ENCODE measurements at places on chromosomes 12 and 14. TPM values are rescaled to one million over a fixed set of nuclear protein-coding genes. Genes with fewer than 3 reads are reported as not detected.

Gene PLA2G1B
- total RNA-seq: not detected

Gene KLHDC1
- 36.8 TPM for total RNA-seq

Gene GYS2
- 0.48 TPM for total RNA-seq

Gene DHRS4L2
- 13.2 TPM for total RNA-seq

Gene GLI1
- total RNA-seq: 3.6 TPM

Gene PMCH
- 0.96 TPM for total RNA-seq

Gene SMAGP
- total RNA-seq: 3.1 TPM

Gene LGR5
- 4.1 TPM for total RNA-seq

Gene SCYL2
- total RNA-seq: 35.9 TPM

Gene SCNN1A
- total RNA-seq: 2.2 TPM

Gene GLIPR1L2
- 2.9 TPM for total RNA-seq

Gene PLD4
- 2.4 TPM for total RNA-seq

Gene IGF1
- total RNA-seq: 18.1 TPM

Gene TPH2
- 3.9 TPM for total RNA-seq

Gene OXA1L
- total RNA-seq: 20.7 TPM

Gene ARHGAP9
- total RNA-seq: 6.7 TPM

Gene MFAP5
- 53.0 TPM for total RNA-seq

Gene TRHDE
- total RNA-seq: 94.6 TPM

Gene MIP
- total RNA-seq: 2.9 TPM

Gene GLT1D1
- total RNA-seq: 0.48 TPM

Gene STAB2
- 2.6 TPM for total RNA-seq

Gene YAF2
- total RNA-seq: 29.1 TPM

Gene KLRC4
- 12.8 TPM for total RNA-seq

Gene TSPAN19
- 3.4 TPM for total RNA-seq

Gene CHGA
- 21.9 TPM for total RNA-seq

Gene ARMH4
- total RNA-seq: 25.3 TPM

Gene KHNYN
- 80.2 TPM for total RNA-seq

Measured in umbilical cord (tissue), 2 donors.